Neuronal stem cell (in vitro differentiated cells): ENCODE measurements at places on chromosomes 5 and 9.

DNA sequence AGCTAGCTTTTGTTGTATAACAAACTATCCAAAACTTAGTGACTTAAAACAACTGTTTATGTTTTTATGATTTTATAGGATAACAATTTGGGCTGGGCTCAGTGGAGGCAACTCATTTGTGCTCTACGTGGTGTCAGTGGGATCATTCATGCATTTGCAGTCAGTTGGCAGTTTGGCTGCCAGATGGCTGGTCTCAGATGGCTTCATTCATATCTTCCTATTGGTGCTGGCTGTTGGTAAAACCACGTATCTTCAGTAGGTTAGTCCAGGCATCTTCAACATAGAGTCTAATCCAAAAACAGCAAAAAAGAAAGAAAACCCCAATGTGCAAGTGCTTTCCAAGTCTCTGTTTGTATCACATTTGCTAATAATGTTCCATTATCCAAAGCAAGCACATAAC, 51.7 kb upstream of the RIC1 start:
- no peak overlapping the region for H3K27ac ChIP-seq
- H3K27me3 ChIP-seq = no peaks in the 10 kb centered on the region
- no peak overlapping the region for H3K4me3 ChIP-seq
- H3K4me1 ChIP-seq = no peaks in the 10 kb centered on the region
- no peaks in the 10 kb centered on the region for H3K36me3 ChIP-seq
- no peak for DNase-seq

DNA sequence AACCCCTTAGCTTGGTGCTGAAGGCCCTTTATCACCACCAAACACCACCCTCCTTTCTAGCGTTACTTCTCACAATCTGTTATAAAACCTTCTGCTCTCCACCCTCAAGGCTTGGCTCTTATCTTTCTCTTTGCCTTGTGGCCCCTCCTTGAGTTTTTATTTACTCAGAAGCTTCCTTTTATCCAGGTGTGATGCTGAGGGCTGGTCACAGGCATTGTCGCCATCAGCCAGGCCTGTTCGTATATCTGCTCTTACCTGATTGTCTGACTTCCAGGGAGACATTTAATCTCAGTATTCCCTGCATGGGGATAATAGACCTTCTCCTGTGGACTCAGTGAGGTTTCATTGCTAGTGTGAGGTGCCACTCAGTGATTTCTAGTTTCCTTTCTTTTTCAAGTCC, 34.2 kb downstream of the MEGF10 start:
- no peak overlapping the region for H3K27ac ChIP-seq
- peaks cover 1% of the 10 kb centered on the region for H3K4me1 ChIP-seq
- H3K36me3 ChIP-seq = no peaks in the 10 kb centered on the region
- H3K27me3 ChIP-seq = no peaks in the 10 kb centered on the region
- no peak overlapping the region for H3K4me3 ChIP-seq

- H3K4me1 ChIP-seq = no peaks in the 10 kb centered on the region
- H3K36me3 ChIP-seq = no peaks in the 10 kb centered on the region
- no peak overlapping the region for H3K4me3 ChIP-seq
- H3K27ac ChIP-seq = no peak overlapping the region
These were observed 52.0 kb downstream of the ITGA2 start for GRCh38 chr5:53041071-53041692.

GRCh38 chr9:93464395-93464794, 11.0 kb upstream of the FAM120AOS start:
- H3K36me3 ChIP-seq = peaks cover 3% of the 10 kb centered on the region
- peaks cover 6% of the 10 kb centered on the region for H3K4me1 ChIP-seq
- H3K27ac ChIP-seq = no peak overlapping the region
- DNase-seq = no peak
- no peak overlapping the region for H3K4me3 ChIP-seq
- no peaks in the 10 kb centered on the region for H3K27me3 ChIP-seq

DNA sequence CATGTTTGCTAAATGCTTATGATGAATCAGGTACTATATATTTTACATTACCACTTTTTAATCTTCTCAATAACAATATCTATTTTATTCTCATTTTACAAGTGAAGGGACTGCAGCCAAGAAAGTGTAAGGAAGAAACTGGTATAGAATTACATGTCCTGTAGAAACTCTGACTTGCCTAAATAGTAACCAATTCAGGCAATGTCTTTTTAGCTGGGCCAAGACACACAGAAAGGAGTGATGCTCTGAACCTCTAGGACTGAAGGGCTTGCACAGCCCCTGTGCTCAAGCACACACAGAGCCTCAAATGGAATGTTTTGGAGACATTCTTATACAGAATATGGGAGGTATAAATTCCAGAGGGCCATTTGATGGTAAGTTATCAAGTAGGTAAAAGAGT, 286.4 kb upstream of the TNC start:
- H3K27ac ChIP-seq = no peak overlapping the region
- DNase-seq = no peak
- no peaks in the 10 kb centered on the region for H3K27me3 ChIP-seq
- no peaks in the 10 kb centered on the region for H3K4me1 ChIP-seq
- H3K4me3 ChIP-seq = no peak overlapping the region
- no peaks in the 10 kb centered on the region for H3K36me3 ChIP-seq

- H3K4me1 ChIP-seq = no peaks in the 10 kb centered on the region
- no peak overlapping the region for H3K27ac ChIP-seq
- no peaks in the 10 kb centered on the region for H3K27me3 ChIP-seq
- no peak for DNase-seq
- H3K36me3 ChIP-seq = no peaks in the 10 kb centered on the region
These were observed 320.3 kb downstream of the DMAC1 start for GRCh38 chr9:7479300-7479699.

DNA sequence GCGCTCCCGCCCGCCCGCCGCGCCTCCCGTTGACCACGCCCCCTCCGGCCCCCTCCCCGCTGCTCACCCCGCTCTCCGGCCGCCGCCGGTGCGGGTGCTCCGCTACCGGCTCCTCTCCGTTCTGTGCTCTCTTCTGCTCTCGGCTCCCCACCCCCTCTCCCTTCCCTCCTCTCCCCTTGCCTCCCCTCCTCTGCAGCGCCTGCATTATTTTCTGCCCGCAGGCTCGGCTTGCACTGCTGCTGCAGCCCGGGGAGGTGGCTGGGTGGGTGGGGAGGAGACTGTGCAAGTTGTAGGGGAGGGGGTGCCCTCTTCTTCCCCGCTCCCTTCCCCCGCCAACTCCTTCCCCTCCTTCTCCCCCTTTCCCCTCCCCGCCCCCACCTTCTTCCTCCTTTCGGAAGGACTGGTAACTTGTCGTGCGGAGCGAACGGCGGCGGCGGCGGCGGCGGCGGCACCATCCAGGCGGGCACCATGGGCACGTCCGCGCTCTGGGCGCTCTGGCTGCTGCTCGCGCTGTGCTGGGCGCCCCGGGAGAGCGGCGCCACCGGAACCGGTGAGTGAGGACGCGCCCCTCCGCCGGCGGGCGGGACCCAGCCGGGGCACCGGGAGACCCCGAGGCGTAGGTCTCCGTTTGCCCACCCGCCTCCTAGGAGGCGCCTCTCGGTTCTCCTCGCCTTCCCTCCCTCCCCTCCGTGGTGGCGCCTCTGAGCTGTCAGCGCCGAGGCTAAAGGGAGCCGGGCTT, at the start of gene VLDLR:
Gene VLDLR, plus strand, starts transcription at position 66 of the 739 bp plus-strand sequence. Its CDS starts 403 bp downstream, at position 469.
- H3K4me3 ChIP-seq = peak within 1 kb of the TSS; percentile 93
- peak; percentile 56 for DNase-seq
- H3K27ac ChIP-seq = no peak within 1 kb of the TSS

- no peaks in the 10 kb centered on the region for H3K36me3 ChIP-seq
- H3K27ac ChIP-seq = no peak overlapping the region
- peaks cover 2% of the 10 kb centered on the region for H3K4me1 ChIP-seq
- no peaks in the 10 kb centered on the region for H3K27me3 ChIP-seq
- no peak for DNase-seq
- no peak overlapping the region for H3K4me3 ChIP-seq
These were observed 77.9 kb downstream of the SLIT3 start for GRCh38 chr5:169222934-169223594.

DNA sequence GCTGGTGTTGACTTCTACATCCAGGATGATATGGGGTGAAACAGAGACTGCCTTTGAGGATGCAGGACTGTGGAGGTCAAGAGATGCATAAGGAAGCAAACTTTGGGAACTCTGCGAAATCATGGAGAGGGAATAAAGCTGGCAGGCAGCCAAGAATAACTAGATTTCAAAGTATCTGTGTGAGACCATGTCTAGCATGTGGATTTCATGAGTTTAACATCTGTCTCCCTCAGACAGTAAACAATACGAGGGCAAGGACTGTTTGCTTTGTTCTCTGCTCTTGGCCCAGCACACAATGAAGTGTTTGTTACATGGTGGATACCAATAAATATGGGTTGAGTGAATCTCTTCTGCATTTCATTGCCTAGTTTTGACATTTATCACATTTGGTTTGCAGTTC, 71.3 kb downstream of the RASEF start:
- no peak overlapping the region for H3K27ac ChIP-seq
- H3K4me3 ChIP-seq = no peak overlapping the region
- no peaks in the 10 kb centered on the region for H3K4me1 ChIP-seq
- DNase-seq = no peak
- no peaks in the 10 kb centered on the region for H3K27me3 ChIP-seq

DNA sequence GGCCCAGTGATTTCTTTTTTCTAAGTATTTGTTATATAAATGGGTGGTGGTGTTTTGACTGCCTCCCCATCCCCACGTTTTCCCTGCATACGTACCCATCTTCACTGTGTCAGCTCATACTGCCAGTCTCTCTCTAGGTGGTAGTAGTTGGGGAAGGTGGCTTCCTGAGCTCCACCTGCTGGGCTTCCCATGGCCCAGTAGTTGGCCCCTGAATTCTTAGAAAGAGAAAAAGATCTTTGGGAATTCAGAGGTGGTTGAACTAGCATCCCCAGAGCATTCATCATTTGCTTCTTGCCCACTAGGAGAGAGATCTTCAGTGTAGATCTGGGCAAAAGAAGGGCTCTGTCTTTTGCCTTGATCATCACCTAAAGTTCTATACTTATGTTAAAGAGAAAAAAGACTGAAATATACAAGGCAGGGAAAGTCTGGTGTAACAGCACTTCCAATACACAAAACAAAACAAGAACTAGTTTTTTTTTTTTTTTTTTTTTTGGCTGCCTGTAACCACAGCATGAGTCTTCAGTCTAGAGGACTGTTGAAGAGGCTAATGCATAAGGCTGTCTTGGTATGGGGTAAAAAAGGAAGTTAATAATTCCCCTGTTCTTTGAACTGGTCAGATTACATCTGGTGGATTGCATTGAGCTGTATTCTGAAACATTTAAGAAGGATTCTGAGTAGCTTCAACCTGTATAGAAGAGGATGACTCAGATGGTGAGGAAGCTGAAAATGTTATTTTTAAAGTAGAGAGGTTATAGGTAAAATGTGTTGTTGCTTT, 128.7 kb downstream of the ATG10 start:
- no peak overlapping the region for H3K4me3 ChIP-seq
- no peaks in the 10 kb centered on the region for H3K27me3 ChIP-seq
- no peak for DNase-seq

- DNase-seq = no peak
- H3K4me3 ChIP-seq = no peak overlapping the region
- H3K4me1 ChIP-seq = no peaks in the 10 kb centered on the region
These were observed 272.2 kb downstream of the BNC2 start for GRCh38 chr9:16598316-16598715.

DNA sequence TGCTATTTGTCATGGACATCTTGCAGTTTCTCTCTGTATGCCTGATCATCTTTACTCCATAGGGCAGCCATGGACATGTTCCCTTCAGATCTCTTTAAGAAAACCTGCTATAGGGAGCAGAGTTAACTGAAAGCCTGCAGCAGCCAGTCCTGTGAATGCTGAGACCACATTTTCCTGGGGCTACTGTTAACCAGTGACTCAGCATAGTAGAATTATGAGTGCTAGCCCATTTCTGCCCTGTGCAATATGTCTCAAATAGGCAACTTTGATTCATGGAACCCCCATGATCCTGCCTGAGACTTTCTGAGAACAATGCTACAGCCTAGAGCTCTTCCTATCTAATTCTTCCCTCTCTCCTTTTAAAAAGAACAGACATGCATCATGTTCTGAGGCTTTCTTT, 624.2 kb downstream of the CHSY3 start:
- no peaks in the 10 kb centered on the region for H3K27me3 ChIP-seq
- no peak overlapping the region for H3K4me3 ChIP-seq
- no peaks in the 10 kb centered on the region for H3K4me1 ChIP-seq
- H3K36me3 ChIP-seq = no peaks in the 10 kb centered on the region

- H3K4me1 ChIP-seq = peaks cover 10% of the 10 kb centered on the region
- H3K27ac ChIP-seq = no peak overlapping the region
- no peak for DNase-seq
- H3K4me3 ChIP-seq = no peak overlapping the region
- no peaks in the 10 kb centered on the region for H3K36me3 ChIP-seq
These were observed 2.7 kb downstream of the PTGES start for GRCh38 chr9:129750013-129750638.

DNA sequence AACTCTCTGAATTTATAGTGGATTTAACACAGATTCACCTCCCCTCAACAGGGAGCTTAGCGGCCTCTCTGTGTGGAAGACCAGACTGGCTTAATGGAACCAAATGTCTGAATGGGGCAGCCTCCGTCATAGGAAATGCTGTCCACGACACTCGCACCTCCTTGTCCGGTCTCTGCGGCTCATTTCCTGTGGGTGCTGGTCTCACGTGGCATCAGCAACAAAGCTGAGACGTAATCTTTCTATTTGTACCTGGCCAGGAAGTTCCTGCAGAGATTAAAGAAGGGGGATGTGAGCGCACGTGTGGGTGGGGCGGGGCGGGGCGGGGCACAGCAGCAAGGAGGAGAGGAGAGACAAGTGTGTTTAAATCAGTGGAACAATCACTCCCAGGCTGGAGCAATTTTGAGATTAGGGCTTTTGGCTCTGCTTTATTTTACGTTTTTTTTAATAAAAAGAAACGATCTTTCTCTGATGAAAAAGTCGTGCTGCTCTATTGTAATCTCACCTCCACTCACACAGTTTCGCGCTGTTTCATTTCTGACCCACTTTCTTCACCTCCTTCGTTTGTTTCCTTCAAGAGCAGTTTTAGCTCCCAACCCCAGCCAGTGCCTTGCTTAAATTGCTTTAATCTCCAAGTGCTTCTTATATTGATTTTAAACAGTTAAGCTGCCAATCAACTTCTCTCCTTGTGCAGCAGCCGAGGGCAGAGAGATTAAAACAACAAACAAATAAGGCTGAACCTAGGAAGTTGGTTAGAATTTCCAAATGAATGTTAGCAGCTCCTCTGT, 132.2 kb upstream of the ASTN2 start:
- H3K27ac ChIP-seq = no peak overlapping the region
- no peaks in the 10 kb centered on the region for H3K4me1 ChIP-seq
- no peak for DNase-seq
- H3K27me3 ChIP-seq = no peaks in the 10 kb centered on the region

GRCh38 chr9:19470567-19470966, 61.8 kb downstream of the ACER2 start:
- H3K36me3 ChIP-seq = no peaks in the 10 kb centered on the region
- H3K4me1 ChIP-seq = peaks cover 3% of the 10 kb centered on the region
- H3K4me3 ChIP-seq = no peak overlapping the region
- no peaks in the 10 kb centered on the region for H3K27me3 ChIP-seq
